ENCODE measurements at places on chromosomes 5 and 9. TPM values are rescaled to one million over a fixed set of nuclear protein-coding genes. Genes with fewer than 3 reads are reported as not detected.

- ATAC-seq: peak; percentile 37
Observed at GRCh38 chr5:150065346-150065745, 21.0 kb downstream of the CSF1R start.

DNA sequence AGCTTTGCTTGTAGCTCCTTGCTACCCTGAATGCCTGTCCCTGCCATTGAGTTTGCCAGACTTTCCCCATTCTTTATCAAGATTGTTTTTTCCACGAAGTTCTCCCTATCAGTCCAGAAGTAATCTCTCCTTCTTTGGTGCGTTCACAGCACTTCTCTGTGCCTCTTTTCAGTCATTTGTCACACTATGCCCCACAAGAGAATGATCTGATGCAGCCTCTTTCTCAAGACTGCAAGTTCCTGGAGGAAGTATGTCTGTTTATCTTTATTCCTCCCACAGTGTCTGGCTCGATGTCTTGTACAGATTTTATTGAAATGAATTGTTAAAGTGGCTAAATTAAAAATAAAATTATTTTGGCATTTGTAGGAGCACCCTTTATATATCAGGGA is 99.3 kb downstream of the CCDC192 start:
- no peak for ATAC-seq

Gene BRD3
- 38.9 TPM for total RNA-seq

Gene STC2
- total RNA-seq: 111 TPM

GRCh38 chr5:150489360-150490295 is 18.3 kb upstream of the NDST1 start:
- no peak for ATAC-seq

GRCh38 chr5:138792195-138792790 is 39.1 kb downstream of the CTNNA1 start:
- no peak for ATAC-seq

GRCh38 chr9:83569326-83569725 is 31.1 kb upstream of the FRMD3 start:
- ATAC-seq: no peak

Gene CARD6
- total RNA-seq: 13.6 TPM

- ATAC-seq: no peak
Observed at GRCh38 chr9:77512876-77513275, 135.2 kb downstream of the GNA14 start.

GRCh38 chr5:179196405-179197079 is 136.4 kb downstream of the ZNF354C start:
- no peak for ATAC-seq

DNA sequence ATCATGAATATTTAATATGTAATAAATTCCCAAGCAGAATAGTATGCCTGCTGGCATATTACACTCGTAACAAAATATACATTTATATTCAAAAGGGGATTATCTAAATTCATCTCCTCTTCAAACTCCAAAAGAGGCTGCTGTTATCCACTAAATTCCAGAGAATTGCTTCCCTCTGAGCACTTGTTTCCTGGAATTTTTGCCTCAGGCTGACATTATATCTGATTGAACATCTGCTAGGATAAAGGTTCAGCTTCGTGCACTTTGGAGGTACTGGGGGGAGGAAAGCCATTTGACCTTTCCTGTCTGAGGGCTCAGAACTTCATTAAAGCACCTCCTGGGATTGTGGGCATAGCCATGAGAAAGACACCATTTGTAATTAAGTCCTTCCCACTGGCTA is 4.3 kb upstream of the HAPLN1 start:
- no peak for ATAC-seq

DNA sequence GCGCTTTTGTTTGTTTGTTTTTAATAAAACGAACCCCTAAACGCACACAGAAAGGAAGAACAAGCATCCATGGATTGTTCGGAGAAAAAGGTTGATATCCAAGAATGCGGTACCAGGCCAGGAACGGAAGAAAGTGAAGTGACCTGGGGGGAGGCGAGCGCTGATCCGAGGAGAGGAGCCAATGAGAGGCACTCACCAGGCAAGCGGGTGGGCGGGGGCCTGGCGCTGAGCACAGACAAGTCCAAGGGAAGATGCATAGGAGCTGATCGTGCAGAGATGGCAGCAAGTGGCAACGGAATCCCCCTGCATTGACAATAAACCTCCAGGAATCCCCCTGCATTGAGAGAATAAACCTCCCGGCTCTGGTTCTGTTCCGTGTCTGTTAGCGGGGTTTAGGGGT is 8.4 kb downstream of the OBP2B start:
- ATAC-seq: no peak

Gene PROB1
- total RNA-seq: 9.1 TPM

- ATAC-seq: no peak
Observed at GRCh38 chr5:150570333-150570732, 62.4 kb downstream of the NDST1 start.

GRCh38 chr5:124725040-124725434 is 21.4 kb downstream of the ZNF608 start:
- ATAC-seq: no peak

DNA sequence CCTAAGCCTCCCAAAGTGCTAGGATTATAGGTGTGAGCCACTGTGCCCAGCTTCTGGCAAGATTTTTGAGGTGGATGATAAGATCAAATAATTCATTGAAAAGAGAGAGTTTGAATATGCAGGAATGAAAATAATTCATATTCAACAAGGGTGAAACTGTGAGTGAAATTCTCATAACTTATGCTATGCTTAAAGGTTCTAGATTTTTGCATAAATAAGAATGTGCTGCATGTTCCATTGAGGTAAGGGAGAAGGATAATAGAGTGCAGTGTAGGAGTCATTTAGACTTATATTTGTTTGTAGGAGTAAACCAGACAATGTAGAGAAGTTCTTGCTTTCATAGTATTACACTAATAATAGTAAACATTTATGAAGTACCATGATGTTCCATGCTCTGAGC is 12.2 kb upstream of the PCDHB2 start:
- ATAC-seq: no peak

GRCh38 chr5:82772281-82772680 is 304.9 kb downstream of the TMEM167A start:
- no peak for ATAC-seq

Gene NME5
- 10.6 TPM for total RNA-seq

Gene TUT7
- 21.5 TPM for total RNA-seq

Gene KCTD16
- 0.13 TPM for total RNA-seq

Gene PDE6A
- total RNA-seq: not detected

DNA sequence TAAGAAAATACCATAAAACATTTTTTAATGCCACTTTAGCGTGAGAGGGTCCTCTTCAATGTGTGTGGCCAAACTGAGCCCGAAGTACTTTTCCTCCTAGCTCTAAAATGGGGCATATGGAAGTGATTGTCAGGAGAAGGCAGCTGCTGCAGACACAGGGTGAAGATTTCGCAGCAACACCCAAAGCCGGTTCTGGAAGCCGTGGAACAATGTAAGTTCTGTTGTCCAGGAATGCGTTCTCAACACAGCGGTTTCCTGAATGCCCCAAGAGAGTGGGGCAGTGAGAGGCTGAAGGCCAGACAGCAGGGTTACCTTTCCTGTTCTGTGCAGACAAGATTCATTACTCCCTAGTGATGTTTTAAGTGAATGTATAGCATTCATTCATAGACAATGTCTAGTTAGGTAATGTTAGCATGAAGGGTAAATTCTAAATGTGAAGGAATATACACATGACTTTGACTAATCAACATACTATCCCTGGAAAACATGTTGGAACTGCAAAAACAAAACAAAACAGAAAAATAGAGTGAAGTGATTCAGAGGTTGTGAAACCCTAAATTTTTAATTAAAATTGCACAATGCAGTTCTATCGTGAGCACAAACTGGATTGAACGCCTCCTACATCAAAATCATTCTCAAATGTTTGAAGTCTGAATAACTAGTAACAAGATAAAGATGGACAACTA is 197.0 kb upstream of the SEMA6A start:
- peak; percentile 67 for ATAC-seq

DNA sequence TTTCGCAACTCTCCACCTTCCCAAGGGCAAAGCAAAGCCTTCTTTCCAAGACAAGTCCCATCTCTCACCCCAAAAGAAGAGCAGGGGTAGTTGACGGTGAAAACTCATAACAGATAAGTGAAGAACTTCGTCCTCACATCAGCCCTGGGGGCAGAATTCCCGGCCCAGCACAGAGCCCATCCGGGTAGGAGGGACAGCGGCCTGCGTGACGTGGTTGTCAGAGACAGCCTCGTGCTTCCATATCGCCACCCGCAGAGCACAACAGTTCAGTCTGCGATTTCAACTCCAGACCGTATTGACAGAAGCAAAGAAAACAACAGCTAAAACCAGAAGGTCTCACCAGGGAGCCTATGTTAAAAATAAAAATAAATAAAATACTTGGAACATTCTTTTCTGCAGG is 273.2 kb downstream of the SYK start:
- ATAC-seq: no peak

DNA sequence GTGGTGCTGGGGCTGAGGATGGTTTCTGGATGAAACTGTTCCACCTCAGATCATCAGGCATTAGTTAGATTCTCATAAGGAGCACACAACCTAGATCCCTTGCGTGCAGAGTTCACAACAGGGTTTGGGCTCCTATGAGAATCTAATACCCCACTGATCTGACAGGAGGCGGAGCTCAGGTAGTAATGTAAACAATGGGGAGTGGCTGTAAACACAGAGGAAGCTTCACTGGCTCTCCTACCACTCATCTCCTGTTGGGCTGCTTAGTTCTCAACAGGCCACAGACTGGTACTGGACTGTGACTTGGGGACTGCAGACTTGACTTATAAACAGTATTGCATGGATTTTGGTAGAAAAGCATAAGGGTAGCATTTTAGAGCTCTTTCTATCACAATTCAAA is 870.7 kb upstream of the CDH10 start:
- ATAC-seq: no peak

GRCh38 chr5:152306386-152306785 is 98.7 kb downstream of the NMUR2 start:
- no peak for ATAC-seq

DNA sequence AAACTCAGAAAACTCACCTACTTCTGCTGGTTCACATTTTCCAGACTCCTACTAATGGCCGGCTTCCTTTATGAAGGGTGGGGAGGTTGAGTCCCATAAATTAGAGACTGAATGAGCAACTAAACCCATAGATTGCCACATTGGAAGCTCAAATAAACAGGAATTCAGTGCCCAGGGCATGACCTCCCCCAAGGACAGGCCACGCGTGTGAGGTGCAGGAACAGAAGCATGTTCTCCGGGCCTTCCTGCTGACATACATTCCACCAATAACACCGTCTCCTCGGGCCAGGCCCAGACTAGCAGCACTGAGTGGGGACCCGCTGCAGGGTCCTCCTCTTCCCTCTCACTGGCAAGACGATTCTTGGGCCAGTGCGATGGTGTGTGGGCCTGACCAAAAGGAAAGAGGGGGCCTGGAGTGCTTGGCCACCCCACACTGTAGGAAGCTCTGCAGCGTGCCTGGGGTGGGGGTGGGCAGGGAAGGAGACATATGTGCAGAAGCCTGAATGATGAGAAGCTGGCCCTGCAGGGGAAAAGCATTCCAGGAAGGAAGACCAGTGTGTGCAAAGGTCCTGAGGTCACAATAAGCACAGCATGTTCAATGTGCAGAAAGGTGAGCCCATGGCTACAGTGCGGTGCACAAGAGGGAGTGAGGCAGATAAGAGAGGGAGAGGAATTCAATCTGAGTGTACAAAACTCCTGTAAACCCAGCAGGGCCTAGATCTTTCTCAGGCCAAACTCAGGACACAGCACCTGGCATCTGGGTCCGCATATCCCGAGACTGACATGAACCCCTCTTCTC is 12.0 kb downstream of the PTGES start:
- ATAC-seq: no peak

DNA sequence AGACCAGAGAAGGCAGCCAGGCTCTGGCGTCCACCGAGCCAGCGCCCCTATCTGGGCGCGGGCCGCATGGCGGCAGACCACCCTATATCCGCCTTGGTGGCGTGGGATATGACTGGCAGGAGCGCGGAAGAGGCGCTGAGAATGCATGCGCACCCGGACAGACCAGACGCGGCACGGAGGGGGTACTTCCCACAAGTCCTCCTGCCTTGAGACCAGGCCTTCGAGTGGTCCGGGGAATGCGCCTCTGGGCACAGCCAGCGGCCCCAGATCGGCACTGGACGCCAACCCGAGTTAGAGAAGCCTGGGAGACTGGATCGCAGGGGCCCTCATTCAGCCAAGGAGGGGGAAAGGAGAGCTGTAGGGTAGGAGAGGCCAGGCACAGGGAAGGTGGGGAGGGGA is 2.5 kb upstream of the LMX1B start:
- no peak for ATAC-seq

DNA sequence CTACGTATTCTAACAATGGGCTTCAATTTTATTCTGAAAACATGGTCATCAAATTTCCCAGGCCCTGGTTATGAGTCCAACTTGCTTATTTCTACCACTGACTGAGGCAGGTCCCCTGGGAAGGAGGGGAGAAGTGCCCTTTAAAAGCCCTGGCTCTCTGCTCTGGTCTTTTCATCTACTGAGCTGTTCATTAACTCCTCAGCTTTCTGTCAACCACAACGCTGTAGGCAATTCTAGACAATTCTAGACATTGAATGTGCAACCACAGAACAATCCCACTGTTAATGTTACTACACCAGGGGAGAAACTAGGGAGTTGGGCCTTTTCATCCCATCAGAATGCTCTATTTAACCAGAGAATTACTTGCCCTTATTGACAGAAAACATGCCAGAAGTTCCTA is 10.0 kb downstream of the MOCS2 start:
- no peak for ATAC-seq

DNA sequence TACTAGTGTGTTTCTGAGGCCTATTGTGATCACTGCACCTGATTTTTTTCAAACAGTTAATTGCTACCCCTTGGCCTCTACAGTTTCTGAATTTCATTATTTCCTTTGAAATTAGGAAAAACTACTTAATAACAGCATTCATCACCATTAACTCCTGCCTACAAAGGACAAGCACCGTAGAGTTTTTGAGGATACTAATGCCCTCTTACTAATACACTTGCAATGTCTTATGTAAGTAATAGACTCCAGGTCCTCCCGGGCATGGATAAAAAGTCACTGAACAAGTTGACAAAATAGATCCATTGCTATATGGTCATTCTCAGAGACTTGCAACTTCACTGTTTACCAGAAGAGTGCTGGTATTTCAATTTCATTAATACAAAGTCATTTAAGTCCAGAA is 1172.5 kb downstream of the CDH12 start:
- ATAC-seq: no peak

- ATAC-seq: no peak
Observed at GRCh38 chr9:125508249-125508648, 198.8 kb downstream of the MAPKAP1 start.

Gene BAAT
- 0.25 TPM for total RNA-seq

- ATAC-seq: no peak
Observed at GRCh38 chr5:6710551-6711318, 2.5 kb upstream of the TENT4A start.

GRCh38 chr5:132808448-132808847 is 4.7 kb upstream of the SOWAHA start:
- no peak for ATAC-seq

Gene OMD
- 45.2 TPM for total RNA-seq

GRCh38 chr5:42858687-42859086 is 47.0 kb upstream of the SELENOP start:
- ATAC-seq: peak; percentile 55
